Stimulated activated CD8-positive, alpha-beta memory T cell treated with anti-CD3 and anti-CD28 coated beads, Interleukin-7, amount 100 ng/mL, for 48 hours (primary cell): ENCODE measurements at places on chromosomes 2 and 18.

- no peak for DNase-seq
Measured at GRCh38 chr2:10171006-10171800, 48.7 kb downstream of the RRM2 start.

- DNase-seq, result no peak
Measured at GRCh38 chr2:171407030-171407675, 26.6 kb downstream of the METTL8 start.

DNA sequence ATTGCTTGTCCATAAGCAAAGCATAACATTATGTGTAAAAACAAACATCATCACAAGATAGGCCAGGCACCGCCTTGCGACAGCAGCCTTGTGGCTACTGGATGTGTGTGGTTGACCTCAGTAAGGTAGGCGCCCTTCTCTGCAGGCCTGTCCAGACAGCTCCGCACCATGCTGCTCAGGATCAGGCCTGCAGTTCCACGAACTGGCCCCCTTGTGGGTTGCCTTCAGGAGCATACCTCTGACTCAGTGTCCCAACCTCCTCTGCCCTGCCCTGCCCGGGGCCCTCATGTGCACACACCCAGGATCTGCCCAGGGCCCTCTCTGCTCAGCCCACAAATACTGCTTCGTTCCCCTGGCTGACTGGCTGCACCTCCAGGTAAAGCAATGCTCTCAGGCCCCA, 16.1 kb upstream of the ZNF236 start:
- DNase-seq, result no peak

DNA sequence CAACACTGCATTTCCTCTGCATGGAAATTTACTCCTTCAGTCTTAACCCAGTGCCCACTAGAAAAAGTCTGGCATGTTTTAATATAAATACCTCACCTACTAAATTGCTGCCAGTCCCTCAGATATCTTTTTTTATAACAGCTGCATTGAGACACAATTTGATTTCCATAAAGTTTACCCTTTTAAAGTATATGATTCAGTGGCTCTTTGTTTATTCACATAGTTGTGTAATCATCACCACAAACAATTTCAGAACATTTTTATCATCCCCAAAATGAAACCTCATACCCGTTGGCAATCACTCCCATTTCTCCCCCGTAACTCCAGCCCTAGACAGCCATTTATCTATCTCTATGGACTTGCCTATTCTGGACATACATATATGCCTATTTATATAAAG, 17.0 kb upstream of the FRZB start:
- no peak for DNase-seq

GRCh38 chr2:88218981-88219380, 48.8 kb downstream of the THNSL2 start:
- DNase-seq, result no peak

DNA sequence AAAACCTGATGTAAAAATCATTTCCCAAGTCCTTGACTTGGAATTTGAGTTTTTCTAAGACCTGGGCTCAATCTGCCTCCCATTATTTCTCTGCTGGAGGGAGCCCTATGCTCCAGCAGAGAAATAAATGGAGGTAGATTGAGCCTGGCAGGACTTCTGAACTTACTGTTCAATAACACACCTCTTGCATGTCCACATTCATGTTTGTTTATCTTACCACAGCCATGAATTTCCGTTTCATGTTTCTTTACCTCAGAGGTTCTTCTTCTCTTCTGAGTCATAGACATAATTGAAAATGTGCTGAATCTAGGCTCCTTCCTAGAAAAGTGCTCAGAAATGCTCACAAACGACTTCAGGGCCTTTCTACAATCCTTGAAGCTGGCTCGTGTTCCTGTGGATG, 170.8 kb downstream of the PMAIP1 start:
- no peak for DNase-seq

- DNase-seq, result no peak
Measured at GRCh38 chr2:33495683-33496082, 19.2 kb downstream of the RASGRP3 start.

- peak; percentile 53 for DNase-seq
Measured at GRCh38 chr2:119290859-119291587, 67.4 kb downstream of the STEAP3 start.

DNA sequence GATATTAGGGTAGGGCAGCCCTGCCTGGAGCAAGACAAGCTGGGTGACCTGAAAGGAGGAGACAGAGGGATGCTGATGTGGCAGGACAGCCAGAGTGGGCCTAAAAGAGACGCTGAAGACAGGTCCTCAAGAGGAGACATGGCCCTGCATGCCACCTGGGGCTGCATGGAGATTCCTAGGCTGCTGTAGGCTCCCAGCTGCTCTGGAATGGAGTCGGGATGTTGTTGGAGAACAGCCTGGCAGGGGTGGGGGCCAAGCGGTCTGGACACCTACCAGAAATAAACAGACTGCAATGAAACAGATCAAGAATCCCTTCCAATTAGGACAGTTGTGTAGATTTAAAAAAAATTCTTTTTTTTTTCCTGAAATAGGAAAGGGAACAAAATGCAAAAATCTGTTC, 97.8 kb upstream of the NPAS2 start:
- no peak for DNase-seq

GRCh38 chr2:26639685-26640243, 1.4 kb downstream of the CIB4 start:
- DNase-seq, result no peak

DNA sequence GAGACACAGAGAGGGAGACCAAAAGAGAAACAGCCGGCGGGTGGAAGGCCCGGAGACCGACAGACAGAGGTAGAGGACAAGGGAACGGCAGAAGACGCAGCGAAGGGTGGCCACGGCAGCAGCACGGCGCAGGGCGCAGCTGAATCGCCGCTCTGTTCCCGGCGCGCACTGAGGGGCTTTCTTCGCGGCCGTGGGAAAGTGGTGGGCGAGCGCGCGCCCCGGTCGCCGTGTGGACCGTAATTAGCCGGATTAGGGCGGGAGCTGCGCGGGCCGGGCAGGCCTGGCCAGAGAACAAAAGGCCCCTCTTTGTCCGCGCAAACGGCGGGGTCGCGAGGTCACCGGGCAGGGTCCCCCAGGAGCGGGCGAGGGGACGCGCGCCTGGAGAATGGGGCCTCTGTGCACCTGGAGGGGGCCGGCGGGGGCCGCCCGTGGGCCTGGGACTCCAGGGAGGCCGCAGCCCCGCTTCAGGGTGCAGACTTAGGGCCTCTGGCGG, 158.3 kb downstream of the ZFP36L2 start:
- no peak for DNase-seq
